Stimulated activated CD8-positive, alpha-beta memory T cell treated with anti-CD3 and anti-CD28 coated beads, Interleukin-4, amount 100 ng/mL, for 1 hour (primary cell): ENCODE measurements at places on chromosomes 12 and 14.

- no peak for DNase-seq
Observed at GRCh38 chr12:23862701-23863100, 86.8 kb downstream of the SOX5 start.

DNA sequence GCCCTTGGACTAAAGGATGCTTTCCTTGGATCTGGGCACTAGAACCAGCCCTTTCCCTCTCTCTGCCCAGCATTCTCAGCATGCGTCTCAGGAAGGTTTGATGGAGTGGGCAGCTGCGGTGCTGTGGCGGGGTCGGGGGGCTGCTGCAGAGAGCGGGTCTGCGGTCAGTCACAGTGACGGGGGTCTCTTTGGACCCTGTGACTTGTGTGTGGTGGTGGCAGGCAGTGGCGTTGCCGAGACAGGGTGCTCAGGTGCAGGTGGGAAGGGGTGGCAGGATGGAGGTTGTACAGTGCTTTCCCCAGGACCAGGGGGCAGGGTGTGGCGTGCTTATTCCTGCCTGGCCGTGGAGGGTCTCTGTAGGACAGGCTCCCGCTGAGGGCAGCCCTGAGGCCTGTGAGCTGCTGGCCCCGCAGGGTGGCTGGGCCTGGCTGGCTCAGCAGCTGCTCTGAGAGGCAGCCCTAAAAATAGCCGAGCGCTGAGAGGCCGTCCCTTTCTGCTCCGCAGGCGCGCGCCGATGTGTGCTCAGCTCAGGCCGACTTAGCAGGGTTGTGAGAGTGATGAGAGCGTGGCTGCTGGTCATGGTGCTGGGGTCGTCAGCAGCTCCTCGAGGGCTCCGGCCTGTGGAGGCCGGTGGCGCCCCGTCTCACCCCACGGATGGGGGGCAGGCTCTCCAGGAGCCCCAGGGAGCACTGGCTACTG lies 9.7 kb downstream of the PACS2 start:
- DNase-seq = no peak

DNA sequence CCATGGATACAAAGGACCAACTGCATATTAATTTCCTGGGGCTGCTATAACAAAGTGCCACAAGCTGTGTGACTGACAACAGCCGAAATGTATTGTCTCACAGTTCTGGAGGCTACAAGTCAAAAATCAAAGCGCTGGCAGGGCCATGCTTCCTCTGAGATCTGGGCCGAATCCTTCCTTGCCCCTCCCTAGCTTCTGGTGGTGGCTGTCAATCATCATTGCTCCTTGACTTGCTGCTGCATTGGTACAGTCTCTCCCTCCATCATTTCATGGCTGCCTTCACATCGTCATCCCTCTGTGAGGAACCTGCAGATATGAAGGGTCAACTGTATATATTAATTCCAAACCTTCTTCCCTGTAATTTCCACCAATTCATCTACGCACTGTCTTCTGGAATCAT lies 118.3 kb downstream of the EXOC5 start:
- DNase-seq = no peak

GRCh38 chr14:96953087-96953874 lies 156.1 kb downstream of the VRK1 start:
- DNase-seq = no peak

DNA sequence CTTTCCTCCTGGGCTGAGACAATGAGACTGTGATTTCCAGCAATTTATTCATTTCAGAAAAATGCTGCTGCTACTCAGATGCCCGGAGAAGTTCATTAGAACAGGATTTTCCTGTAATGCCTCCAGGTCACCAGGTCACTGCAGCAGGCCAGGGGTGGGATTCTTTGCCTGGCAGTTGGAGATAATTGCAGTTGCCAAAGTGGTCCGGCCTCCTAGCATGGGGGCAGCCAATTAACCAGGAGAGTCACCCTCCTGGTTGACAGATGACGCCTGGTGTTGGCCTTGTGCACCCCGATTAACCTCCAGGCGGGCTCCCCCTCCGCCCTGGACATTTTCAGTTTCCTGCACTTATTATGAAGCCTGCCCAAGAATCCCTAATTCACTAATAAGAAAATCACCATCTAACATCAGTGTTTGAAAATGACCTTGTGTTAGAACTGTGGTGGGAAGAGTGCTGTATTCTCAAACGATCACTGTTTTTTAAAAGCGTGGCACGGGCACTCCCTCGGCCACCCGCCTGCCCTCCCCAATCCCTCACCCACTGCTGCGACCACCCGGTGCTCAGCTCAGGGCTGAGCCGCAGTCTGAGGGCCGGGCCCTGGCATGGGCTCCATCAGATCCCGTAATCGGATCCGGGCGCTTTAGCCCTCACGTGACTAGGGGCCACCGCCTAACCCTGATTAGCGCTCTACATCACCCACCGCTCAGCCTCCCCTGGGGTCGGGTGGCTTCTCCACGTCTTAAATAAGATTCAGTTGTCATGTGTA lies 12.9 kb downstream of the RIMBP2 start:
- DNase-seq = no peak

- DNase-seq = no peak
Observed at GRCh38 chr12:124527861-124528561, 39.4 kb downstream of the NCOR2 start.

GRCh38 chr12:64997858-64998257 lies 123.2 kb downstream of the WIF1 start:
- DNase-seq = no peak

GRCh38 chr14:65487783-65488494 lies 75.4 kb downstream of the FUT8 start:
- DNase-seq = no peak

DNA sequence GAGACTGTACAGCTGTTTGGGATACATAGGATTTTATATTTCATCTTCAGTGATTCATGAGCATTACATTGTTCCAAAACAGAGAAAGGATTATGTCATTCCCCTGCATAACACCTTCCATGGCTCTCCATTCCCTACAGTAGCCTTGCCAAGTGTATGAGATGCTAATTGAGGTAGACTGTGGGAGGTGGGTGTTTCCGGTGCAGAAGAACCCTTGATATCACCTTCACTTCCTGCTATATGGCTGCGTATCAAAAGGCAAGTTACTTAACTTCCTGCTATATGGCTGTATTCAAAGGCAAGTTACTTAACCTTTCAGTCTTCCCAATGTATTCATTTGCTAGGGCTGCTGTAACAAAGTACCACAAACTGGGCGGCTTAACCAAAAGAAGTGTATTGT lies 11.2 kb downstream of the FAR2 start:
- no peak for DNase-seq

GRCh38 chr12:127101076-127101475 lies 1165.9 kb upstream of the TMEM132C start:
- no peak for DNase-seq

- DNase-seq = no peak
Observed at GRCh38 chr12:82522285-82522684, 164.0 kb downstream of the METTL25 start.

GRCh38 chr14:44576356-44576755 lies 69.3 kb upstream of the FSCB start:
- DNase-seq = no peak

DNA sequence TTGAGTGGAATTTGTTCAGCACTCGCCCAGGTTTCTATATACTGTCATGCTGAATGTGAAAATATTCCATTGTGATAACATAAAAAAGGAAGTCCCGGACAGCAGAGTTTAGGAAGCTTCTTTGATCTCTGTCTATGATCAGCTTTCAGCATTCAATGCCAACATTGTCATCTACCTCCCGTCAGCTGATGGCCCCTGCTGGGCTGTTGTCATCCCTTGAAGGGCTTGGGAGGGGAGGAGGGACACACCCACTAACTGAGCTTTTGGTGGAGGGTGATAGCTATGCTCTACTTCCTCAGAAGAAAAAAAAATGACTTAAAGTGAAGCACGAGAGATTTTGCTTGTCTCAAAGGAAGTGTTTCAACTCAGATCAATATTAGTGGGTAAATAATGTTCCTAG lies 4.7 kb upstream of the KRT77 start:
- no peak for DNase-seq

DNA sequence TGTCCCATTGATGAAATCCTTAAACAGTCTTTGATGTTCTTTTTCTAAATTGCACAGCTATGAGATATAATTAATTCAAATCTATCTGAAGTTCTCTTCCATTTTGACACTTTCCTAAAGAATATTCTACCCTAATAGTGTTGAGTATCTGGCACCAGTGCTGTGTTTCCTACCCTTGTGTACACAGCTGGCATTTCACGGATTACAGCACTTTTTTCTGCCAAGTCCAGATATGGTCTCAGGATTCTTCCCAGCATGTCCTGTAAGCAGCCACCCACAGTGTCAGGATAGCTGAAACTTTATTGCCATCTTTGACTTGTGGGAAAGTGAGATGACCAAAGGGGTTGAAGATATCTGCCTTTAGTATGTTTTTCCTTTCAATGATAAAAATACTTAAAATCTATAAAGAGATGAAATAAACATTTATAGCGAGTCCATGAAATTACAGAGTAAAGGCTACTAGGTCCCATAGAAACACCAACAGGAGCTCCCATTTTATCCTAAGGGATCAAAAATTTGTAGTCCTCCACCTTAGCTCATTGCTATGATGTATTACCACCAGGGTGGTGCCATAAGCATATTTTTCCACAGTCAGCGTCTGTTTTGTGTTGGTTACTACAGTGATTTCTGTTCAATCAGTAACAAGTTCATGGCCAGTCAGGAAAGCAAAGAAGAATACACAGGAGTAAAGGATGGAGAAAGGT lies 96.7 kb downstream of the TRHDE start:
- DNase-seq = no peak

DNA sequence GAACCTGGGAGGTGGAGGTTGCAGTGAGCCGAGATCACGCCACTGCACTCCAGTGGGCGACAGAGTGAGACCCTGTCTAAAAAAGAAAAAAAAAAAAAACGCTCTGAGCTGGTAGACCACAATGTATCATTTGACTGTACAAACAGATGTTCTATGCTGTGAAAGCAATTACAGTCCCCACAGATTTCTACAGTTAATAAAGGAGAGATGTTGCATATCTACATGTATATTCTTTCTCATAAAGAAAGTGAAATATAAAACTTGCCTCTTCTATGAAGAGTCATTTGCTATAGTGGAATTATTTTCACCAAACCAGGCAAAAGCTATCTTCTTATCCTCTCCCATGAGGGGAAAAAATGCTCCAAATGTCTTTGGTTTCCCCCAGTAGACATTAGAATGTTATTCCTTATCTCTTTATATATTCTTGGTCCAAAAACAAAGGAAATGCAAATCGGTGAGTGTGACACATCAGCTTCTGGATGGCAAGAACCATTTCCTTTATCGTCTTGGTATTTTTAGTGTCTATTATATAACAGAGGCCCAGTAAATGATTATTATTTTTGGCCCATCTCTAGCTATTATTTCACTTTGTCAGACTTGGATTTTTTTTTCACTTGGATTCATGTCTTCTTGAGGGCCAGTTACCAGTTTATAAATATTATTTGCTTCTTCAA lies 230.4 kb downstream of the SSPN start:
- no peak for DNase-seq

- DNase-seq = no peak
Observed at GRCh38 chr12:40921563-40922163, 229.4 kb downstream of the CNTN1 start.

DNA sequence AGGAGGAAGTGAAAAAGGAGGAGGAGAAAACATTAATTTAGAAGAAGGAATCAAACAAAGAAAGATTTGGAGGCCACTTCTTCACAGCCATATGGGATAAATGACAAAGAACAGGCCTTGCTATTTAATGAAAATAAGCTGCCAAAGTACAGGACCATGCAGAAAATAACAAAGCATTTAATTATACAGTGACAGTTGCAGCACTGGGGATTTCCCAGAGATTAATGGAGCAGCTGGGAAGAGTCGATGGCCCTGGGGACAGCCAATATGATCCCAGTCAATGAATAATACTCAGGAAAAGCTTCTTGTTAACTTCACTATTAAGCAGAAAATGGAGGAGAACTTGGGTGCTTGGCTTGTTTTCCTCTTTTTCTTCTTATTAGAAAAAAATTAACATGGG lies 34.6 kb downstream of the RERG start:
- DNase-seq = no peak

DNA sequence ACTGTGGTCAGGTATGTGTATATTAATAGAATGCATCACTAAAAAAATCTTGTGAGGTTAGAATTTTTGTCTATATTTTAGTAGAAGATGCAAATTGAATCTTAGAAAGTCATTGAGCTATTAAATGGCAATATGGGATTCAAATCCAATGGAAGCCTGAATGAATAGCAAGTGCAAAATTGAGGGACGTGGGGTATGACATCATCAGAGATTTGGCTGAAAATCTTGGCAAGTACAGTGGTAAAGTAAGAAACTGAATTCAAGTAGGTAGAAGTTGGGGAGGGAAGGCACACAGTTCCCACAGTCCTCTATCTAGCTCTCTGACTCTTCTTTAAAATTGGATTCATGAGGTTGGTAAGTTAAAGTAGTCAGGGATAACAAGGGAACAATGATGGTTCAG lies 97.4 kb upstream of the SSTR1 start:
- DNase-seq = no peak

DNA sequence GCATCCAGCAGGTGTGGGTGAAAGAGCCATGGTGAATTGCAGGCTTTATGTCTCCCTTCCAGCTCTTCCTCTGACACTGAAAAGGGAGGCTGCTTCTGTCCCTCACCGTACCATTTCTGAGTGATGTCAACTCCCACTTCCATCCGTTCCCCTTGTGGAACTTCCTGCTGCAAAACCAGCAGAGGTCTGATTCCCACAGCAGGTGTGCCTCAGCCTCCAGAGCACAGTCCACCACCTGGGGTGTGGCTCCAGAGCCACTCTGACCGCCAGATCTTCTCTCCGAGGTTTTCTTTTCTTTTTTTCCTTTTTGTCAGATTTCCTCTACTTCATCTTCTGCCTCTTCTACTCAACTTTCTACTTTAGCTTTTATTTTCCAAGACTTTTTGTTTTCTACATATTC lies 62.7 kb downstream of the CDC42BPB start:
- DNase-seq = no peak

DNA sequence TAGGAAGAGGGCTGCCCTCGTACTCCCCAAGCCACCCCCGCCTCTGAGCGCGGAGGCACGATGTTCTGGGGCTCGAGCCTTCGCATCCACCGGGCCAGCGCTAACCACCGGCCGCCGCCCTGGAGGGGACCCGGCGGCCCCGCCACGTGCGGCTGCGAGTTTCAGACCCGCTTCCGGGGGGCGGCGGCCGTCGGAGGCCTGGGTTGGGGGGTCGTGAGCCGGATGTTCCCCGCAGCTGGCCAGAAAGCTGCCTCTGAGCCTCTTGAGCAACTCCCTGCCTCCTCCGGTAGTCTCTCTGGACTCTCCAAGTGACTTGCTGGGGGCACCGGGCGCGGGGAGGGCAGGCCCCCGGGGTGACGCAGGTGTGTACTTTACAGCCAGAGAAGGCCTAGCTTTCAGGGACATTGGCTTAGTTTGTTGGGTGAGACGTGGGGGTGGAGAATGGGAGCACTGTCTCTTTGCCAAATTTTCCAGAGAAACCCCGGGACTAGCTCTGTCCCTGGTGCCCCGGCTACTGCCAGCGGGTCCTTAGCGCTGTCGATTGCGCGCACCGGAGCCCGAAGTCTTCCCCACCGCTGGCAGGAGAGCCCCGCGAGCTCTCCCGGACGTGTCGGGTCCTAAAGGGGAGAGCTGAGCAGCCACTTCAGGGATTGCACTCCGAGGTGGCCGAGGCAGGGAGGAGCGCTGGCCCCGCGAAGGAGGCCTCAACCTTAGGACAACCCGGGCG lies 15.6 kb downstream of the OTX2 start:
- no peak for DNase-seq

- no peak for DNase-seq
Observed at GRCh38 chr12:88067301-88067700, 38.1 kb upstream of the C12orf50 start.

GRCh38 chr12:6792522-6793201 lies 3.3 kb downstream of the CD4 start:
- DNase-seq = no peak

GRCh38 chr14:75040507-75040906 lies 10.8 kb downstream of the MLH3 start:
- no peak for DNase-seq

- no peak for DNase-seq
Observed at GRCh38 chr14:76780058-76780345, 18.7 kb downstream of the VASH1 start.
